ENCODE measurements at places on chromosomes 12 and 14. TPM values are rescaled to one million over a fixed set of nuclear protein-coding genes. Genes with fewer than 3 reads are reported as not detected.

The SCNN1A gene
- 158 TPM for total RNA-seq

The AMN gene
- total RNA-seq, result 186 TPM

The PTCSC3 gene
- not detected for total RNA-seq

The CLECL1 gene
- not detected for total RNA-seq

The BRI3BP gene
- total RNA-seq, result 50.3 TPM

The MTA1 gene
- 47.0 TPM for total RNA-seq

The CDCA3 gene
- 11.4 TPM for total RNA-seq

The IFNG gene
- total RNA-seq, result 1.1 TPM

The CCDC91 gene
- 15.6 TPM for total RNA-seq

The KCNC2 gene
- not detected for total RNA-seq

The RASSF8 gene
- 3.2 TPM for total RNA-seq

The HOXC4 gene
- total RNA-seq, result not detected

The INHBC gene
- total RNA-seq, result not detected

The MFAP5 gene
- total RNA-seq, result 4.6 TPM

The SOAT2 gene
- not detected for total RNA-seq
